Hematopoietic multipotent progenitor cell treated with erythropoietin and hydrocortisone succinate and interleukin-3 and kit ligand, for 4 days (in vitro differentiated cells): ENCODE measurements at places on chromosomes 16 and 17.

GRCh38 chr17:80474961-80475909 is 1.2 kb downstream of the NPTX1 start:
- no peak for DNase-seq

DNA sequence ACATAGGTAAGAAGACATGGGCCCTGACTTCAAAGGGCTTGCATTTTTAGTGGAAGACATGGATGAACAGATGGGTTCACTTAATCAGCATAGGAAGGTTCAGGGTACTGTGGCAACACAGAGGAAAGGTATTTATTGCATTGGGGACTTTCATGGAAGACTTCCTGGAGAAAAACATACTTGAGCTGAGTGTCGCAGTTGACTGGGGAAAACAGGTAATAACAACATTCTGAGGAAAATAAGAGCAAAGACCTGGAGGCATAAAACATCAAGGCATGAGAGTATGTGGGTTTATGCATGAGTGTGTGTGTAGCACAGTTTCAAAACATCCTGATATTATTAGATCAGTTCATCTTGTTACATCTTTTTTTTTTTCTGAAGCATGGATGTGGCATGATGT is 82.7 kb downstream of the MAP2K6 start:
- no peak for DNase-seq

DNA sequence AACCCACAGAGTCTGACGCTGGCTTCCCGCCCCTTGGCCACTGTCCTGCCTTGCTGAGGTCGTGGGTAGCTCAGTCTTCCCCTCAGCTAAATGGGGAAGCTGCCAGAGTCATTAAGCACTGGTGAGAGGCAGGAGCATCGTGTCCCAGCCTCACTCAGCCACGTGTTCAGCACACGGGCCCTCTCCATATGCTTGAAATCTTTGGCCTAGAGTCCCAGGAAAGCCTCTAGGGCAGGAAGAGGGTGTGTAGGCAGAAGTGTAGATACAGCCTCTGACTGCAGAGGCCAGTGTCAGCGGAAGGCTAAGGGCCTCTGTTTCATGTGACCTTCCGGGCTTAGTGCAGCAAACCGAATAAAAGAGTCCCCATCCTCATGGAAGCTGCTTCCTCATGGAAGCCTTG is 4.1 kb downstream of the DHODH start:
- DNase-seq, result no peak

GRCh38 chr16:59881376-59881775 is 1147.3 kb upstream of the GOT2 start:
- no peak for DNase-seq
